Hepatic stellate cell (primary cell): ENCODE measurements at places on chromosomes 5 and 9.

GRCh38 chr5:151406322-151406947, 41.0 kb upstream of the SLC36A1 start:
- DNase-seq = peak; percentile 12

DNA sequence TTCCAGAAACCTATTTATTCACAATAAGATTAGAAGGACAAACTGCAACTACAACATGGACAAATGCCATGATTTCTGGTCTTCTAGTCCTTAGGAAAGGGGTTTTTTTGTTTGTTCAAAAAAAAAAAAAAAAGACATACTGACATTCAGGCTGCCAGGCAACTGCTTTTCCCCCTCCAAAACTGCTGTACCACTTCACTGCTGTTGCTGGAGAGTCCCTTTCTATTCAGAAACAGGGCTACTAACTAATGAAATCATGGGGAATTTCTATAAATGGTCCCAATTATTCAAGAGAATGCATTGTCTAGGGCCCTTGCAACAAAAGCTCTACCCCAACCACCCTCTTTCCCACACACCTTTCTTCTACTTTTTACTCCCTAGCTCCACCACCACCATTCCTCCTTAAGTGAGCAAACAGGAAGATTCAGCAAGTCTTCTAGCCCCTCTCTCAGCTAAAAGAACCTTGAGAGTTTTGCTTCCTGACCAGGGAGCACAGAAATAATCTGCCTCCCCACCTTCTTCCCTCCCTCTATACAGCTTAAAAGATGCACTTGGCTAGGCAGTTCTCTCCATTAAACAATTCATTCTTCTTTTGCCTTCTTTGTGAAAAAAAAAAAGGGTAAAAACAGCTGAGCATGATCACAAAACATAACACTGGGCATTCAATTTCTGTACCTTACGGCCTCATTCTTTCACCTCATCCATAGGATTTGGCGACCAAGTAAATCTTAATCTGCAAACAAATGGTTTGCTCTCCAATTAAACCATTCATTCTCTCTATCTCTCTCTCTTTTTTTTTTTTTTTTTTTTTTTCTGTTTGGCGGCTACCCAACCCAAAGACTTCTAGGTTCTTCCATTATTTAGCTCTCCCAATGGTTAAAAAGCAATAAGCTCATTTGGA, 13.8 kb downstream of the ZNF608 start:
- DNase-seq = no peak

DNA sequence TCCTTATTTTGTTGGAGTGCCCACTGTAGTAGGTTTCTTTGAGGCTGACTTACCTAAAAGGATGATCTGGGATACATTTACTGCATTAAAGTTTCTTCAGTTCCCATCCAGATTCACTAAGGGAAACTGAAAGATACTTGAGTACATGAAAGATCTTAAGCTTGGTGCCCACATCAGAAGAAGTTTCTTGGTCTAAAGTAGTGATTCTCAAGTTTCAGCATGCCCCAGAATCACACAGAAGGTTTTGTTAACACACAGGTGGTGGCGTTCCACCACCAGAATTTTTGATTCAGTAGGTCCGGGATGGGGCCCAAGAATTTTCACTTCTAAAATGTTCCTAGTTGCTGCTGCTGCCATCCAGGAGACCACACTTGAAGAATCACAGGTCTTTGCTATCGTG, 171.0 kb downstream of the ZNF462 start:
- DNase-seq = no peak

DNA sequence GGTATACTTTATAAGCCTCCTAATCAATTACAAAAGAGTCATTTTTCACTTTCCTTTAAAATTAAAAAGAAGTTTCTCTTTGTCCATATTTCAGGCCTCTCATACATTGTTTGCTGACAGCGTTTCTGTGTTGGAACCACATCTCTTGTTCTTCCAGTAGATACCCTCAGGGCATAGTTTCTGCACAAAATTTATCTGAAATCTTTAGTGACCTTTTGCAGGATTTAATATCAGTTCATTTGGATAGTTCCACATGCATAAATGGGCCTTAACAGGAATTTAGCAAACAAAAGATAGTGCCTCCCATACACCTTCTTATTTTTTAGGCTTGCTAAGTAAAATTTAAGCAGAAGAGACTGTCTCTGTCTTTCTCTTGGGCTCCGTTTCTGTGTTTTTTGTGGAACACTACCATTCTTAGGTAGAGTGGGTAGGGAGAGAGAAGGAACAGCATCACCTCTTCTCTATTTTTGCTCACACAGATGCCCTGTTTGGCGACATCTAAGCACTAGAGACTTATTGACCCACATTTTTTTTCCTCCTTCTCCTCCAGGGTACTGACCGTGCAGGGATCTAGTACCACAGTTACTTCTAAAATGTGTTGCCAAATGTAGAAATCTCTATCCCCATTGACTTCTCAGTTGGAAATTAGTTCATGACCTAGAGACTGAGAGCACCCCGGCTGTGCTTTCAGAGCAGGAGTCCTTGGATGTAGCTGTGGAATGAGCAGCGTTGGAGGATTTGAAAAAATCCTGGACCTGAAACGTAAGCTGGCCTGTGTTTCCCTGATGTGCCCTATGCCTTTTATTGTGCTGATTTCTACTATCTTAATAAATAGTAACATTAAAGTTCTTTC, 22.1 kb downstream of the ARHGAP26 start:
- DNase-seq = no peak

DNA sequence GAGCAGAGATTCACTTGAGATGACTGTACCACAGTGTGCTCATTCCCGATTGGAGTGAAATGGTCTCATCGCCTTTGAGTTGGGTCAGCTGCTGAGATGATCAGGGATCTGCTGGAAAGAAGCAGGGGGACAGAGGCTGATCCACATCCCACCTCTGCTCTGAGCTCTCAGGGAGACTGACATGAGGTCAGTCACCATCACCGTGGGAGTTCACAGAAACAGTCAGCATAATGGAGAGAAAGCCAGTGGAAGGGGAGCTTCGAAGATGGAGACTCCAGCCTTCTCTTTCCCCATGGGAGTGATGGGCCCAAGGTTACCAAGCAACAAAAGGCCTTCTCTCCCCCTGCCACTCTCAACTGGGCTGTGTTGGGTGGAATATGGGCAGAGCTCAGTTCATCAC, 276.4 kb downstream of the CDK5RAP2 start:
- no peak for DNase-seq

GRCh38 chr9:33125871-33126823, 41.0 kb downstream of the B4GALT1 start:
- DNase-seq = peak; percentile 54

- no peak for DNase-seq
Measured at GRCh38 chr5:40046792-40047191, 622.0 kb upstream of the DAB2 start.

DNA sequence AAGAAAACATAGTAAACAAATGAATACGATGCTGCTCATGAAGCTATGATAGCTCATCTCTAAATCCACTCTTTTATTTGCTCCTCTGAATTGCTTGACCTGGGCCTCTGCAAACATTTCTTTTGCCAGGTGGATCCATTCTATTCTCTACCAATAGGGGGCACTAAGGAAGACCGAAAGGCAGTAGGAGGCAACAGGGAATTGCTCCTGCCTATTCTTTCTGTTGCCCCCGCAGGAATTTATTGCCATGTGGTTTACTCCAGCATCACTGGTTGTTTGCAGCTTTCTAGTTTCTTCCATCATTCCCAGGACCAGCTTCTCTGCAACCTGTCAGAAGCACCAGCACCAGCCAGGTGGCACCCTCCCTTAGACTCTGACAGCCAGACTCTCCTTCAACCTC, 5.3 kb downstream of the GAPT start:
- DNase-seq = no peak

GRCh38 chr5:113273948-113274347, 160.8 kb downstream of the TSSK1B start:
- no peak for DNase-seq

DNA sequence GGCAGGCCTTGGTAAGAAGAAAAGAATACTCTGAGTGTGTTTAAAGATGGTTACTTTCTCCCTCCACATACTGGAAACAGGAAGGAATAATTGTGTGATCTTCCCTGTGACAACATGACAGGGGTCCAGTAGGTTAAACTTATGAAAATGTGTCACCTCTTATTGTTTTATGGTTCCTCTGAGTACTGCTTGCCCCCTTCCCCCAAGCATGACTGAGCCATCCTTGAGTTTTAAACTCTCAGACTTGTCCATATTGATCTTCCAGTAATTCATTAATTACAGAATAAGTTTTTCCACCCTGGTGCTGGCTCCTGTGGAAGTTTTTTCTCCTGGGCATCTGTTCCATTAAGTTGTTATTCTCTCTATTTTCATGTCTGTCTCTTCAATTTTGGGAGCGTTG, 95.8 kb downstream of the CNTLN start:
- DNase-seq = no peak
